Ovary (tissue), 10 donors: ENCODE measurements at places on chromosomes 5 and 9. TPM values are rescaled to one million over a fixed set of nuclear protein-coding genes. Genes with fewer than 3 reads are reported as not detected.
A peak's percentile ranks its signal among the peaks of the same experiment; 100 is the strongest.

The PDCD1LG2 gene
- 0.51 TPM for total RNA-seq

The LCN6 gene
- 1.8 TPM for total RNA-seq

The KIF24 gene
- total RNA-seq: 0.53 TPM

The GMCL2 gene
- not detected for total RNA-seq

The PPP3R2 gene
- total RNA-seq: not detected

The GRM6 gene
- total RNA-seq: not detected

The ADGRD2 gene
- not detected for total RNA-seq

The CDK5RAP2 gene
- 38.4 TPM for total RNA-seq

The TCF7 gene
- total RNA-seq: 4.2 TPM

The WDR38 gene
- 1.2 TPM for total RNA-seq

The LRRC19 gene
- not detected for total RNA-seq

- no peaks in the 10 kb centered on the region for H3K27me3 ChIP-seq
- DNase-seq: no peak
- H3K36me3 ChIP-seq: no peaks in the 10 kb centered on the region
Observed at GRCh38 chr5:146188358-146188757, 5.9 kb upstream of the LARS1 start.

- no peaks in the 10 kb centered on the region for H3K27me3 ChIP-seq
- no peak overlapping the region for H3K27ac ChIP-seq
- no peaks in the 10 kb centered on the region for H3K4me1 ChIP-seq
- no peaks in the 10 kb centered on the region for H3K36me3 ChIP-seq
- H3K4me3 ChIP-seq: no peak overlapping the region
- no peak for DNase-seq
Observed at GRCh38 chr9:11713077-11713476, 980.1 kb upstream of the TYRP1 start.

GRCh38 chr9:134055981-134056461, 11.8 kb downstream of the BRD3 start:
- peak; percentile 75 for DNase-seq
- H3K36me3 ChIP-seq: no peaks in the 10 kb centered on the region
- H3K4me3 ChIP-seq: peak overlapping the region; percentile 6
- H3K27ac ChIP-seq: no peak overlapping the region
- H3K27me3 ChIP-seq: no peaks in the 10 kb centered on the region

- no peaks in the 10 kb centered on the region for H3K36me3 ChIP-seq
- no peak for DNase-seq
- H3K4me3 ChIP-seq: no peak overlapping the region
- no peaks in the 10 kb centered on the region for H3K27me3 ChIP-seq
- H3K4me1 ChIP-seq: no peaks in the 10 kb centered on the region
Observed at GRCh38 chr9:16982780-16983310, 112.4 kb upstream of the BNC2 start.

GRCh38 chr5:90783460-90784333, 225.1 kb downstream of the ADGRV1 start:
- H3K4me3 ChIP-seq: no peak overlapping the region
- no peaks in the 10 kb centered on the region for H3K36me3 ChIP-seq
- H3K4me1 ChIP-seq: no peaks in the 10 kb centered on the region

- DNase-seq: peak; percentile 99
- peaks cover 9% of the 10 kb centered on the region for H3K4me1 ChIP-seq
- H3K36me3 ChIP-seq: no peaks in the 10 kb centered on the region
- peak overlapping the region; percentile 20 for H3K4me3 ChIP-seq
Observed at GRCh38 chr9:89661956-89662717, 57.3 kb downstream of the GADD45G start.

- no peak overlapping the region for H3K27ac ChIP-seq
- no peak overlapping the region for H3K4me3 ChIP-seq
- no peaks in the 10 kb centered on the region for H3K27me3 ChIP-seq
- H3K4me1 ChIP-seq: no peaks in the 10 kb centered on the region
Observed at GRCh38 chr5:125088522-125089105, 342.2 kb upstream of the ZNF608 start.

DNA sequence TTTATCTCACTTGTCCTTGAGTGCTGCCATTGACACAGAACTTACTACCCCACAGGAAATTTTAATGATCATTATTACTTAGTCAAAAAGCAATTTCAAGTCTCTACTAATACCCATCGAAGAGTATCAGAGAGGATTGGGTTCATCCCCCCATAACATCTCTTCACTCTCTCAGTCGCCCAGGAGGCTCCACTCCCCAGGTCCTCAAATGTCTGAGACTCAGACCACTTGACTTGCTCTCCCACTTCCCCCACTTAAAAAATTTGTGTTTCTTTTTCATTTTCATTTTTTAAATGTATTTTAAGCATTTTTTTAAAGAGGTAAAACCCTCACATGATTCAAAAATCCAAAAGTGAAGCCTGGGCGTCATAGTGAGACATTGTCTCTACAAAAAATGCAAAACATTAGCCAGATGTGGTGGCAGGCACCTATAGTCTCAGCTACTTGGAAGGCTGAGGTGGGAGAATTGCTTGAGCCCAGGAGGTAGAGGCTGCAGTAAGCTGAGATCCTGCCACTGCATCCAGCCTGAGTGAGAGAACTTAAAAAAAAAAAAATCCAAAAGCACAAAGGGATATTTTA, 56.8 kb upstream of the TRAF1 start:
- no peaks in the 10 kb centered on the region for H3K36me3 ChIP-seq
- peaks cover 2% of the 10 kb centered on the region for H3K4me1 ChIP-seq
- no peak overlapping the region for H3K27ac ChIP-seq
- DNase-seq: no peak

- no peaks in the 10 kb centered on the region for H3K4me1 ChIP-seq
- DNase-seq: no peak
- no peaks in the 10 kb centered on the region for H3K27me3 ChIP-seq
- no peak overlapping the region for H3K27ac ChIP-seq
Observed at GRCh38 chr9:110641293-110641692, 27.3 kb upstream of the MUSK start.

DNA sequence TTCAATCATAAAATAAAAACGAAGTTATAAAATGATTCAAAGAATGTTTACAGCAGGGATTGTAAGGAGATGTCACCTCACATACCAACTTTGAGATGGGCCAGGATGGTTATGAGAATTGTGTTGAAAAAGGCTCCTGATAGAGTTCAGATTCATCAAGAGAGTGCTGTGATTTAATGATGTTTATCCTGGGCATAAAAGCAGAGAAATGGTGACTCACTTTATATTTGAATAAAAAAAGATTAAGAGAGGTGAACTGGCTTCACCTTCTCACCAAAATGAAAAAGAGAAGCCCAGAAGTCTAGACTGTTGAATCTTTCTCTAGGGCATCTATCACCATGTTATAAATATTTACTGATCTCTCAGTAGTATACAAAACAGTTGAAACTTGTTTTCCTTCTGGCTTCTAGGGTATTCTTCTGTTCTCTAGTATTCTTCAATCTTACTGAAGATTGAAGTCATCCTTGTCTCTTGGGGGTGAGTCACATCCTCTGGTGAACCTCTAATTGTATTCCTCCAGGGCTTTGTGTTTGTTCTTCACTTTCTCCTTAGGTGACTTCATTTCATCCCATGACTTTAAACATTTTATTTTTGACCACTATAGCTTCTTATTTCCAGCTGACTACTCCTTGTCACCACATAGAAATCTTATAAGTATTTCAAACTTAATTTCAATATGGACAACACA, 1237.3 kb upstream of the C9orf72 start:
- no peaks in the 10 kb centered on the region for H3K36me3 ChIP-seq
- no peak overlapping the region for H3K27ac ChIP-seq
- H3K4me1 ChIP-seq: no peaks in the 10 kb centered on the region
- no peak overlapping the region for H3K4me3 ChIP-seq
- DNase-seq: no peak
- no peaks in the 10 kb centered on the region for H3K27me3 ChIP-seq

DNA sequence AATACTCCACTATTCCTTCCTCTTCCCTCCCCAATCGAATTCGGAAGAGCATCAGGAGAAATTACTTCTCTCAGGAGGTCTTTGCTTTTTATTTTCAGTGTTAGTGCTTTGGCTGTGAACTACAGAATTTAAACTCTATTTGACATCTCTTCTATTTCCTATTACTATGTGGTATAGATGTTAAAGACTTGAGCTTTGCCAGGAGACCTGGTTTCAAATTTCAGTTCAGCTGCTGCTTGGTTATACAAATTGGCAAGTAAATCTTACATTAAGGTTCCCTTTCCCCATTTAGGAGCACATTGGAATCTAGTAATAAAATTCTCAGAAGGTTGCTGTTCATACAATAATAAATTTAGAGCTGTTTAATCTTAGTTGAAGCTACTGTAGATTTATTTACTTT, 13.1 kb downstream of the UHRF2 start:
- H3K4me3 ChIP-seq: no peak overlapping the region
- peaks cover 3% of the 10 kb centered on the region for H3K4me1 ChIP-seq
- no peaks in the 10 kb centered on the region for H3K27me3 ChIP-seq
- H3K36me3 ChIP-seq: no peaks in the 10 kb centered on the region
- no peak overlapping the region for H3K27ac ChIP-seq

GRCh38 chr9:14994738-14995137, 84.5 kb upstream of the FREM1 start:
- H3K4me1 ChIP-seq: peaks cover 4% of the 10 kb centered on the region
- no peaks in the 10 kb centered on the region for H3K36me3 ChIP-seq
- no peak for DNase-seq
- H3K27ac ChIP-seq: no peak overlapping the region

- no peak overlapping the region for H3K4me3 ChIP-seq
- no peaks in the 10 kb centered on the region for H3K4me1 ChIP-seq
Observed at GRCh38 chr5:38790891-38791290, 54.9 kb upstream of the OSMR start.

DNA sequence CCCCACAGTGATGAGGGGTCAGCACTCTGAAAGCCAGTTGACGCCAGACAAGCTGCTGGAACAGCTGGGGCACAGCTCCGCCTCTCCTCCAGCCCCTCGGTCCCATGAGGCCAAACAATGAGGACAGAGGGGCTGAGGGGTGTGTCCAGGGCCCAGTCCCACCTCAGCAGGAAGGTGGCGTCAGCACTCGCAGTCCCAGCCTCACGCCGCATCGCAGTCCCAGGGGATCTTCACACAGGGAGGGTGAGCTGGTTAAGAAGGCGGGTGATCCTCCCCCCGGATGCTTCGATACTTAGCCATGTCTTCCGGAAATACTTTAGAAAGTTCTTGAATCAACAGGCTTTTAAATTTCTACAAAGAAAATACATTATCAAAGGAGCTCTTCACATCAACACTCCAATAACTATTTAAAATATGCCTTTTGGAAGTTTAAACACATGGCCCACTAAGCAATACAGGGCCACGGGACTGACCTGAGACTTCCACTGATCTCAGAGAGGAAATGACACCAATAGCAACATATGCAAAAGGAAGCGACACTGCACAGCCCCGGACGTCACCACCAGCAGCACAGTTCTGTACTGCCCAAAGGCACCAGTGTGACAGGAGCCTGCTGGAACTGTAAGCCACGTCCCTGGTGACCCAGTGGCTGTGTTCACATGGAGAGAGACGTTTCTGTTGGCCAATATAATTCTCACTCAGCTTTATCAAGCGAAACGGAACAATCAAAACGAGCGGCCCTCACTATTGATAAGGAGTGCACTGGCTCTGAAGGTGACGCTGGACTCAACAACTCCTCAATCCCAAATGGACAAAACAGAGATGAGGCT, 5.9 kb downstream of the MED10 start:
- H3K27me3 ChIP-seq: no peaks in the 10 kb centered on the region
- H3K36me3 ChIP-seq: no peaks in the 10 kb centered on the region
- H3K4me3 ChIP-seq: no peak overlapping the region
- no peak for DNase-seq
- H3K4me1 ChIP-seq: peaks cover 2% of the 10 kb centered on the region

DNA sequence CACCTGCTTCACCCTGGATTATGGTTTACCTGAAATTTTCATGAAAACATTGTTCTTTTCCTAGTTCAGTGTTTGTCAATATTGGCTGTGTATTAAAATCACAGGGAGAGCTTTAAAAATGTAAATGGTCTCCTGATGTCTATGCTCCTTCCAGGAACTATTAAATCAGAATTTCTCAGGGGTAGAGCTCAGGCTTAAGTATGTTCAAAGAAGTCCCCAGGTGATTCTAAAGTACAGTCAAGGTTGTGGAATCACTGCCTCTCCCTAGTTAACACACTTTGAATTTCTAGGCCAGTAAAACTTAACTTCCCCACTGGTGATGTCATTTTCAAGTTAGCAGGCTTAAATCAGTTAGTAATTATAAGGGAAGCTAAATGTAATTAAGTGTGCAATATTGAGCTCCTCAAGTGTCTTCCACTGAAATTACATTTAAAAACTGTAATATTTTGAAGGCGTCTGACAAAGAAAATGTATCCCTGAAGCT, 150.3 kb upstream of the SLC28A3 start:
- no peak overlapping the region for H3K27ac ChIP-seq
- H3K27me3 ChIP-seq: no peaks in the 10 kb centered on the region
- H3K4me1 ChIP-seq: peaks cover 3% of the 10 kb centered on the region
- DNase-seq: no peak
- H3K36me3 ChIP-seq: no peaks in the 10 kb centered on the region
- no peak overlapping the region for H3K4me3 ChIP-seq

DNA sequence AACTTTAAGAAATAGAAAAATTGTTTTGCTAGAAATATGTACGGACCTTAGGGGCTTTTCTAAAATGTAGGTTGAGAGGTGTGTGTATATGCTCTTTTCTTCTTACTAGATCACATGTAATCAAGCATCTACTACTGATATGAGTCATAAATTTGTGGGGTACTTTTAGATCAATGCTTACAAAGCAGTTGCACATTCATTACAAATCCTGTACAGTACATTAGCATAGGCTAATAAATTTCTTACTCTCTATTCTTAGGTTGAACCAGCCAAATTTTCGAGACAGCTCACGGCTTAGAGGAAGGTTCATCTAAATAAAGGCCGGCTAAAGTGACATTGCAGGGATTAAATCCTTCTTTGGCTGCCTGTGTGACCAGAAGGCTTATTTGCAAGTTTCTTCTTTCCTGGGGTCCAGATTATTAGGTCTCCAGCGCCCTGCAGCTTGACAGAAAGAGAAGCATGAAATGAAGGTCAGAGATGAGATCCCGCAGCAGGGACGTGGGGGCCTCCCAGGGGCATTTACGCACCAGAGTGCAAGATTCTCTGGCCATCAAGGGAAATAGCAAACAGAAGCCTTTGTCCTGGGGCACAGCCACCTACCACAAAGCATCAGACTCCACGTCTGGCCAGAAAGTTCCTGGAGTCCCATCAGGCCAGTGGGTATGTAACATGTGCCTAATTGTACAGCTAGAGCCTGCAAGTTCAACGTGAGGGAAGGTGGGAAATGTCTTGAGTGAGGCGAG, 53.0 kb downstream of the NIM1K start:
- no peaks in the 10 kb centered on the region for H3K36me3 ChIP-seq
- no peaks in the 10 kb centered on the region for H3K27me3 ChIP-seq
- DNase-seq: no peak
- H3K4me3 ChIP-seq: no peak overlapping the region
